ENCODE measurements at places on chromosomes 5 and 9.

- DNase-seq: no peak
These were observed 3.8 kb upstream of the FAM120A start for GRCh38 chr9:93447655-93448054.

DNA sequence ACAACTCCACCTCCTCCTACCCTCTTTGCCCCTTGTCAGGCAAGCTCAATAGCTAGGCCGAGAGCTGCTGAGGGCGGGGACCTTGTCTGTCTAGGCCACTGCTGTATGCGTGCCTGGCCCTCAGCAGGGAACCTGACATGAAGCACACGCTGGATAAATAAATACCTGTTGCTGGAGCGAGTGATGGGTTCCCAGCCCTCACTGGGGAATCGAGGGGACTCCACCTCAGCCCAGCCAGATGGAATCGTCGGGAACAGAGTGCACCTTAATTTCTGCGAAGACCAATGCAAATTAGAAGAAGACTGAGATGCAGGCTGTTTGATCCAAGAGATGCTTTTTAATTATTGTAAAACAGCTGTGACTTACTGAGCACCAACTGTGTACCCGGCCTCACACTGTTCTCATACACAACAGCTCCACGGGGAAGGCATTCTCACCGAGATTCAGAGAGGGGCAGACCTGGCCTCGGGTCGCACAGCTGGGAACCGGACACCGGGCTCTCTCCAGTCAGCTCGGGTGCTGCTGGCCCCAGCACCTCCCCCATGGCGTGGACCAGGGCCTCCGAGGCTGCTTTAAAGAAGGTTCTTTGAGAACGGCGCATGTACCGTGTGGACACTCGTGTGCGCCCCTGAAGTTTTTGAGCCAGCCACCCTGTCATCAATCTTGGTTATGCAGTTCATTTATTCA lies 109.7 kb upstream of the IER5L start:
- DNase-seq: no peak

DNA sequence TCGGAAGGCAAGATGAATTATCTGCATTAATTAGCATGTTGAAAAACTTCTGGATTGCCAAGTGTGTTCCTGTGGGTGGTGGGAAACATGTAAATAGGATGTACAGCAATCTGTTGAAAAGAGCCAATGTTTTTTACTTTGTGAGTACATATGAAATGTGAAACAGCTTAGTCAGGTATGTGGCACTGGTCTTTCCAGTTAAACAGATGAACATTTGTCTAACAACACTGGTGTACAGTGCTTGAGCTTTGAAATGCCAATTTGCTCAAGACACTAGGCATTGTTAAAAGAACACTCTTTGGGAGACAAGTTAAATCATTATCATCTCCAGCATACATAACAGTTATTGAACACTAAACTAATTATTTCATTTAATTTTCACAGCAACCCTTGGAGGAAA lies 107.3 kb upstream of the SLC24A2 start:
- DNase-seq: no peak

DNA sequence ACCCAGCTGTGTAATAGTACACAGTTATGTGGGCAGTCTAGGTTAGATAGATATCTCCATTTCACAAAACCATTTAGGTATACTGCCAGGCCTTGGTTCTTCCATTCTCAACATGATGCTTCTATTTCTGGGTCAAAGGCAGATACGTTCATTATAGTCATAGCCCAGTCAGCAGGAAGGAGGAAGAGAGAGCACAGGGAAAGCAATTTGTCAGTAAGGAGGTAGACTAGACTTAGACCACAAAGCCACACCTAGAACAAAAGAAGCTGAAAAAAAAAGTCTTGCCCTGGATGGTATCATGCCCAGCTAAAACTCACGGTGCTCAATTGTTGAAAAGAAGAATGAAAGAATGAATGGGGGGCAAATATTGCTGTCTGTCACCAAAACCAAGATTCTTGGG lies 7.6 kb downstream of the INVS start:
- DNase-seq: no peak

DNA sequence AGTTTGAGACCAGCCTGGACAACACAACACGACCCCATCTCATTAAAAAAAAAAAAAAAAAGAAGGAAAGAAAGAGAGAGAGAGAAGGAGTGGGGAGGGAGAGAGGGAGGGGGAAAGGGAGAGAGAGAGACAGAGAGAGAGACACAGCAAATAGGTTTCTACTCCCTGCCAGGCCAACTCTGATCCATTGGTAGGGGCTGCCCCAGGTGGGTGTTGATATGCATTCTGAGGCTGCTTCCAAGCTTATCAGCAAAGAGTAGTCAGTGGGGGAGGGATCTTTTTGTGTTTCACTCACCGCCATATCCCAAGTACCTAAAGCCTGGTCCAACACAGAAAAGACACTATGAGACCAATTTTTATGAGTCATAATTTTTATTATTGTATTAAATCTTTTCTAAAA lies 57.0 kb upstream of the SAP30L start:
- no peak for DNase-seq

DNA sequence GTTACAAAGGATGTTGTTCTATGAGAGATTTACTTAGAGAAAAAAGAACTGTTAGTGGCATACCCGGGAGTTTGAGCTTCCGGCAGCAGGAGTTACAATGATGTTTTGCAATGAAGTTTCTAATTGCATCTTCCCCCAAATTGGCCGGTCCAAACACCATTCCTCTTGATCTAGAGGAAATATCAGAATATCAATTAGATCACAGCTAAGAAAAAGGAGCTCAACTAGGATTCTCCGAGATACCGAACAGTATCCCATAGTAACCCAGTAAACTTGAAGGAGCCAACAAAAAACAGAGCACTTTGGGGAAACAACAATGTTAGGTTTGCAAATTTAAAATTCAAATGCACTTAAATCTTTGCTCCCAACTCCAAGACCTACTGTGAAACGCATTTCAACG lies 159.5 kb downstream of the TRPM6 start:
- DNase-seq: no peak

GRCh38 chr5:93433422-93433821 lies 147.6 kb downstream of the NR2F1-AS1 start:
- DNase-seq: no peak

GRCh38 chr5:14834584-14835550 lies 36.7 kb downstream of the ANKH start:
- no peak for DNase-seq

GRCh38 chr5:141465351-141465750 lies 10.4 kb upstream of the PCDHGC3 start:
- no peak for DNase-seq

- no peak for DNase-seq
These were observed 346.1 kb upstream of the PTGER4 start for GRCh38 chr5:40333459-40334241.

- no peak for DNase-seq
These were observed 180.8 kb downstream of the RASEF start for GRCh38 chr9:82882138-82882537.

DNA sequence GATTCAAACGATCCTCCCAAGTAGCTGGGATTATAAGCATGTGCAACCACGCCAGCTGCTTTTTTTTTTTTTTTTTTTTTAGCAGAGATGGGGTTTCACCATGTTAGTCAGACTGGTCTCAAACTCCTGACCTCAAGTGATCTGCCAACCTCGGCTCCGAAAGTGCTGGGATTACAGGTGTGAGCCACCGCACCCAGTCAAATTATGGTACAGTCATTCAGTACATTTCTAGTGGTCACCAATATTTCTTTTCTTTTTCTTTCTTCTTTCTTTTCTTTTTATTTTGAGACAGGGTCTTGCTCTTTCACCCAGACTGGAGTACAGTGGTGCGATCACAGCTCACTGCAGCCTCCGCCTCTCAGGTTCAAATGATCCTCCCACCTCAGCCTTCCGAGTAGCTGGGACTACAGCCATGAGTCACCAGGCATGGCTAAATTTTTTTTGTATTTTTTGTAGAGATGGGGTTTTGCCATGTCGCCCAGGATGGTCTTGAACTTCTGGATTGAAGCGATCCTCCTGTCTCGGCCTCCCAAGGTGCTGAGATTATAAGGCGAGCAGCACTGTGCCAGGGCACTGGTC lies 25.4 kb upstream of the DCP2 start:
- no peak for DNase-seq

DNA sequence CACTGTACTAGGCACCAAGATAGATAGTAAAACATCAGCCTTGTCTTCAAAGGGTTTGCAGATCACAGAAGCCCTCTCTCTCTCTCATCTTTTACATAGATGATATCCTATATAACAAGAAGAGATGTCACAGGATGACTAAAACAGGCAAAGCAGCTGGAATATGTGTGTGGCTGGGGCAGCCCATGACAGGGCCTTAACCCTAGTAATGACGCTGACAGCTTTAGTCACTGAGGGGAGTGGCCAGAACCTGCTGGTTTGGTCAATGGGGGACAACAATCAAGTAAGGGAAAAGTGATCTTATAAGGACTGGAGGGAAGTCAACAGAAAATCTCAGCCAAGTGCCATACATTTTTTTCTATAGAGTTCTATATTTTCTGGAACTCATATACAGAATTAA lies 41.9 kb upstream of the RIC1 start:
- DNase-seq: no peak

DNA sequence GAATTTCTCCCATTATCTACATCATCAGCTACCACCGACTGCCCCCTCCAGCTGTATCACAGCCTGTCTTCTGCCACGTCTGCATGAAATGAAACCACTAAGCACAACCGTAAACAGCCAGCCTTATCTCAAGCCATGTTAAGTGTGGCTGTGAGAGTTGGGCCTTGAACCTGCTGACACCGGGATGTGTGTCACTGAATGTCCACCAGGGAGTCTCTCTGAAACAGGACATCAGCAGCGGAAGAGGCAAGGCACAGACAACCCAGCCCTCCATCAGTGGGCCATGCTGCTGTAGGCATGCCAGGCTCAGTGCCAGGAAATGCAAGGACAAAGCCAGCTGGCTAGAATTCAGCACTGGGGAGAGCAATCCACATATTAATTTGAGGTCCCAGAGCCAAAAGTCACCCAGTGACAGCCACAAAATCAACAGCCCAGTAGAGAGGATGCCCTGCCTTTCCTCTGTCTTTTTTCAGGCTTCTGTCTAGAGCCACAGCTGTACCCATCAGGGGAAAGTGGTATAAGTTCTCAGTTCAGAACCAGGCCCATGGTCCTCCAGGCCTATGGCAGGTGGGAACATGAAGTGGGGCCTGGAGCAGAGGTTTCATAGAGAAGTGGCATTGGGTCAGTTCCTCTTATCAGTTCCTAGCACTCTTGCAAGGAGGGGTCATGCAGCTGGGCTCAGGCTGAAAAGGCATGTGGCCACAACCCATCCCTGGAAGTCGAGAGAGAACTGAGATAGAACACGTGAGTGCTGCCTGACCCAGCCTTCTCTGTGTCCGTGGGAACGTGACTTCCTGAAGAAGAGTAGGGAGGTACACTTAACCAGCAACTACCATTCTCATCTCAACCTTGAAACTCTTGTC lies 199.4 kb downstream of the ESM1 start:
- no peak for DNase-seq

DNA sequence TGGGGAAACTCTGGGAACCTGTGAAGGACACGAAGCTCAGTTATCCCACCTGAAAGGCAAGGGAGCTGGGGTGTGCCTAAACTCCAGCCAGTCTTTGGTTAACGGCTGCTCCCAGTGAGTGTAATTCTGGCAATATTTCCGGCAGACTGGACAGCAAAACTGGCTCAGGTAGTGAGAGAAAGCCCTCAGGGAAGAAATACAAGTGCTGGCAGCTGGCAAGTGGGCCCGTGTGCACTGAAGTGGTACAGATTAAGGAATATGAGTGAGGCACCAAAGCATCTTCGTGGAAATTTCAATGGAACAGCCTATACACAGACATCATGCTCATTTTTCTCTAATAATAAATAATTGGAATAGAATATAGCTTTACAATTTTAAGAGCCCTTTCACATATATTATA lies 56.2 kb downstream of the ABHD17B start:
- no peak for DNase-seq

- no peak for DNase-seq
These were observed 309.2 kb downstream of the CTNND2 start for GRCh38 chr5:11595045-11595444.

DNA sequence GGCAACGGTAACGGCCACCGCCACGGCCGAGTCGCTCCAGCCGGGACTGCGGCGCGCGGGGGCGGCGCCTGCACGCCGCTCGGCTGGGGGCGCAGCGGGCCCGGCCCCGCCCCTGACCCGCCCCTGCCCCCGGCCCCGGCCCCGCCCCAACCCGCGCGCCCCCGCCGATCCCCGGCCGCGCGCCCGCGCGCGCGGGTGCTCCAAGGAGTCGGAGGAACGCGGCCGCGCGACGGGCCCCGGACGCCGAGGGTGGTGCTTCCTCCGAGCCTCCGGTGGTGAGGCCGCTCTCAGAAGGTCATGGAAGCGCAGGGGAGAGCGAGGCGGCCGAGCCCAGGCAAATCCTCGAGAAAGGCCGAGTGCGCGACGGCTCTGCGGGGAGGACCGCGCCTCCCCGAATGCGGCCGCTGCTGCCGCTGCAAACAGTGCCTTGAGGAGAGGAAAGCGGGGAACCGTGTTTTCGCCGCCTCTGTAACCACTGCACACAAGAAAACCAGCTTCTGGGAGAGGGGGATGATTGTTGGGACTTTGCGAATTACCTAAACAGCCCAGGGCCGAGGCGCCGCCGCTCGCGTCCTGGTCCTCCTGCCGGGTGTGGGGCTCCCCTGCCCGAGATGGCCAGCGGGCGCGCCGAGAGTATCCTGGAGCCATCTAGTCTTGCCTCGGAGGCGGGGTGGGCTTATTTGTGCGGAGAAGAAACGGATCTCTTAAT lies at the start of gene LIFR:
TSS of gene LIFR (minus strand) at position 48 of the 709 bp plus-strand sequence. CDS start 25,999 bp downstream, outside the sequence.
- DNase-seq: peak; percentile 67

- no peak for DNase-seq
These were observed 205.7 kb upstream of the RIOK2 start for GRCh38 chr5:97388794-97389193.

DNA sequence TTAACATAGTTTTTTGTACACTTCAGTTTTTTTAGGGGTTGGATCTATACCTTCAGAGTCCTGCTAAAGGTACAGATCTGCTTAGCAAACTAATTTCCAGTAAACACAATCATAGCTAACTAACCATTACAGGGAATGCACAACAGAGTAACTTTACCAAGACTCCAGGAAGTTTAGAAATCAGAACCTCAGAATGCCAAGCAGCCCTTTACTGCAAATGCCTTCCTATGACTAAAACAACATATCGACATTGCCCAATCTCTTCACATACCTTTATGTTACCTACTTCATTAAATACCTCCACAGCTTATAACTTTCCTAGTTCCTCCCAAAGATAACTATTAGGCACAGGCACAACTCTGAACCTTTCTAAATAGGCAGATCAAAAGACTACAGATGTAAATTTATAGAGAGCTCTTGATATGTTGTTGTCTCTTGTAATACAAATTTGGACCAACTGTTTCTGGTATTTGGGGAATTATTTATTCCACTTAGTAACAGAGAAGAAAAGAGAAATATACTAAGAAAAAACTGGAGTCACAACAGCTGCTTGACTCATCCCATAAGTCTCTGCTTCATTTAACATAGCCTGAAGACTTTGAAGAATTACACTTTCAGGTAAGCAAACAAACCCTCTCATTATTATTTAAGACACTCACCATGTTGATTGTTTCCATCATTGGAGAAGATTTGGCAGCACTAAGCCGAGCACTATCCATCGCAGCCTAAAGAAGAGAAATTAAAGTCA lies 46.0 kb upstream of the OR2K2 start:
- DNase-seq: no peak

- DNase-seq: no peak
These were observed 125.9 kb downstream of the EHMT1 start for GRCh38 chr9:137744632-137745183.

Measured in NCI-H526 treated with DMSO at 0.1 percent for 48 hours (cell line).